WTC11 (cell line): ENCODE measurements at places on chromosomes 4 and X. TPM values are rescaled to one million over a fixed set of nuclear protein-coding genes. Genes with fewer than 3 reads are reported as not detected.
A peak's percentile ranks its signal among the peaks of the same experiment; 100 is the strongest.

The PRRG1 gene
- 6.7 to 8.1 TPM (median 7.1 TPM) in 3 replicates for total RNA-seq

The PPP1R3F gene
- 7.0 to 14.1 TPM (median 11.3 TPM) in 3 replicates for total RNA-seq

The HPGD gene
- 0.55 to 3.6 TPM (median 0.94 TPM) in 3 replicates for total RNA-seq

The TRAM1L1 gene
- 2.0 to 2.5 TPM (median 2.3 TPM) in 3 replicates for total RNA-seq

The MAGEB10 gene
- total RNA-seq: not detected in 3 replicates

The CNKSR2 gene
- 5.2 to 11.3 TPM (median 7.7 TPM) in 3 replicates for total RNA-seq

DNA sequence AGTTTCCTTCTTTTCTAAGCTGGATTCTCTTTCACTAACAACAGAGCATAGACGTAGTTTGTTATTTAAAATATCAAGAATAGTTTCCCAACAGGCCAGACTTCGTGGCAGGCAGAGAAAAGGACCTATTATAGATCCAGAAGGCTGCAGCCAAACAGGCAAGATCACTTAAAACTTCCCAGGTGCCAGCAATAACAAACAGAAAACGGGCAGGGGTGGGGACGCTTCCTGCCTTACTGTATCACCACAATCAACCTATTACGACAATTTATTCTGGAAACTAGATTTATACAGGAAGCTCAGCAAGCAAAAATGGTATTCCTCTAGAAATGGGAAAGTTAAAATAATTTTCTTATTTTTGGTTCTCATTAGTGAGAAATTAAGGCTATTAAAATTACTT is 22.1 kb downstream of the RWDD4 start:
- H3K27ac ChIP-seq: peak overlapping the region; percentile 80
- H3K4me1 ChIP-seq: peaks cover 37% of the 10 kb centered on the region
- peak overlapping the region; percentile 10; the same call in 1 of the 2 replicates for H3K4me3 ChIP-seq
- H3K36me3 ChIP-seq: no peaks in the 10 kb centered on the region

GRCh38 chr4:184598753-184599491 is 50.3 kb downstream of the CASP3 start:
- H3K4me3 ChIP-seq: no peak overlapping the region
- peaks cover 17% of the 10 kb centered on the region for H3K36me3 ChIP-seq
- peaks cover 6% of the 10 kb centered on the region; the same call in 1 of the 2 replicates for H3K27me3 ChIP-seq
- no peaks in the 10 kb centered on the region for H3K4me1 ChIP-seq
- H3K27ac ChIP-seq: no peak overlapping the region

GRCh38 chrX:117538178-117539089 is 578.2 kb downstream of the KLHL13 start:
- H3K27me3 ChIP-seq: no peaks in the 10 kb centered on the region; the same call in 1 of the 2 replicates
- DNase-seq: no peak
- H3K36me3 ChIP-seq: no peaks in the 10 kb centered on the region
- no peak overlapping the region for H3K4me3 ChIP-seq
- H3K4me1 ChIP-seq: no peaks in the 10 kb centered on the region
- H3K27ac ChIP-seq: no peak overlapping the region

DNA sequence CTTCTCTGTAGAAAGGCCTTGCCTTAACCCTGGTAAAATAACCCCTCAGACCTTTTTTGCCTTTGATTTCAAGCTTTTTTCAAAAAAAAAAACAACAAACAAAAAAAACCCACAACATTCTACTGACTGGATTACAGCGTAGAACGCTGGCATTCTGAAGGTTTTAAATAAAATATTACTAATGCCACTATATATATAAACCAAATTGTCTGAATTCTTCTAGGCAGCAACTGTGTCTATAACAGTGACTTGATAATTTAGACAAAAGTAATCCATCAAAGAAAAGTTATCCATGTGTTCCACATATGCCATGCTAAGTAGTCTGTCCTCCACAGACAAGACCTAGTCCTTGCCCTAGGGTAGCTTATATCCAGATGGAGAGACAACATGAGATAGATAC is 33.6 kb upstream of the CXCL8 start:
- no peak overlapping the region for H3K27ac ChIP-seq
- H3K36me3 ChIP-seq: no peaks in the 10 kb centered on the region; the same call in 1 of the 2 replicates
- H3K27me3 ChIP-seq: no peaks in the 10 kb centered on the region
- DNase-seq: no peak
- no peak overlapping the region for H3K4me3 ChIP-seq
- peaks cover 44% of the 10 kb centered on the region for H3K4me1 ChIP-seq

DNA sequence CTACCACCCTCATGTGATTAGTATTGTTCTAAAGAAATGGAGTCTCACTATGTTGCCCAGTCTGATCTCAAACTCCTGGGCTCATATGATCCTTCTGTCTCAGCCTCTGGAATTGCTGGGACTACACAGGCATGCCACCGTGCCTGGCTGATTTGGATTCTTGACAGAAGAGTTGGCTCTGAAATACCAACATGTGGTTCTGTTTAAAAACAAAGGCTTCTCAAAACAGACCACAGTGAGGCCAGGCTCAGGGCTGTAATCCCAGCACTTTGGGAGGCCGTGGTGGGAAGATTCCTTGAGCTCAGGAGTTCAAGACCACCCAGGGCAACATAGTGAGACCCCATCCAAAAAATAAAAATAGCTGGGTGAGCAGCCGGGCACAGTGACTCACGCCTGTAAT is 126.7 kb downstream of the DHRSX start:
- no peaks in the 10 kb centered on the region for H3K27me3 ChIP-seq
- H3K27ac ChIP-seq: no peak overlapping the region
- H3K4me1 ChIP-seq: peaks cover 22% of the 10 kb centered on the region
- H3K4me3 ChIP-seq: no peak overlapping the region
- H3K36me3 ChIP-seq: peaks cover 30% of the 10 kb centered on the region

GRCh38 chr4:125515016-125515415 is 200.3 kb downstream of the FAT4 start:
- H3K4me1 ChIP-seq: peaks cover 30% of the 10 kb centered on the region
- no peak for DNase-seq
- no peak overlapping the region for H3K4me3 ChIP-seq

GRCh38 chrX:22526339-22526738 is 253.6 kb downstream of the CBLL2 start:
- no peak overlapping the region for H3K27ac ChIP-seq
- H3K36me3 ChIP-seq: no peaks in the 10 kb centered on the region
- no peak for DNase-seq
- no peak overlapping the region for H3K4me3 ChIP-seq
- H3K4me1 ChIP-seq: no peaks in the 10 kb centered on the region

DNA sequence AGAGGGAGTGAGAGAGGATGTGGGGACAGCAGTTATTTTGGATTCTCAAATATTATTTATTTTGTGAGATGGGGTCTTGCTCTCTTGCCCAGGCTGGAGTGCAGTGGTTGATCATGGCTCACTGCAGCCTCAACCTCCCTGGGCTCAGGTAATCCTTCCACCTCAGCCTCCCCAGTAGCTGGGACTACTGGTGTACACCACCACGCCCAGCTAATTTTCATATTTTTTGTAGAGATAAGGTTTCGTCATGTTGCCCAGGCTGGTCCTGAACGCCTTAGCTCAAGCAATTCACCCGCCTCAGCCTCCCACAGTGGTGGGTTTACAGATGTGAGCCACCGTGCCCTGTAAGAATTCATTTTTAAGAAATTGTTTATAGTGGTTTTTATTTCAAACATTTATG is 61.2 kb downstream of the FHDC1 start:
- no peak overlapping the region for H3K27ac ChIP-seq
- H3K4me1 ChIP-seq: peaks cover 43% of the 10 kb centered on the region
- H3K27me3 ChIP-seq: no peaks in the 10 kb centered on the region; the same call in 1 of the 2 replicates

DNA sequence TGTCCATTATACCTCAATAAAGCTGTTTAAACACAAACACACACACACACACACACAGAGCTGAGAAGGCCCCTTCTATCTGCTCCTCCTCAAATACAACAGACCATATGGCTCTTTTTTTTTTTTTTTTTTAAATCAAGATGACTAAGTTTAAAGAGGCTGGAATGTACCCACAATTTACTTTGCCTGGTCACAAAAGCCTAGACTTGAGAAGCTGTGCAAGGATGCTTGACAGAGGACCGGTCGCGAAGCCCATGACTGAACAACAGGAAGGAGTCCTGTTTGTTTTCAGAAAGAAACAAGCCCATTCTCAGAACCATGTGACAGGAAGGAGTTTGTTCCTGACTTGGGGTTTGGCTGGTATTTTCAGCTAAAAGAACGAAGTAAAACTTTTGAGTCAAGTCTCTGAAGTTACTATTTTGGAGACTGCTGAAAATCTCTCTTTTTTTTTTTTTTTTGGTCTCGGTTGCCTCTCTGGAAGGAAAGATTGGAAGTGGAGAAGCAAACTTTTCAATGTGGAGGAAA is 650.9 kb upstream of the TENM3 start:
- H3K4me3 ChIP-seq: no peak overlapping the region
- 0 out of 2 replicates have a peak, but pooled peaks cover 3% of the 10 kb centered on the region for H3K4me1 ChIP-seq
- no peaks in the 10 kb centered on the region for H3K36me3 ChIP-seq
- no peak for DNase-seq
- H3K27ac ChIP-seq: no peak overlapping the region

GRCh38 chrX:43866423-43866822 is 15.8 kb downstream of the MAOB start:
- no peak overlapping the region for H3K27ac ChIP-seq
- no peaks in the 10 kb centered on the region for H3K36me3 ChIP-seq
- H3K27me3 ChIP-seq: no peaks in the 10 kb centered on the region
- DNase-seq: no peak

- no peaks in the 10 kb centered on the region; the same call in 1 of the 2 replicates for H3K4me1 ChIP-seq
- H3K36me3 ChIP-seq: no peaks in the 10 kb centered on the region
- H3K27ac ChIP-seq: no peak overlapping the region
- H3K4me3 ChIP-seq: no peak overlapping the region
- no peaks in the 10 kb centered on the region for H3K27me3 ChIP-seq
These were observed 57.8 kb downstream of the SPATA4 start for GRCh38 chr4:176137631-176138030.

- DNase-seq: no peak
- H3K27me3 ChIP-seq: no peaks in the 10 kb centered on the region
- no peaks in the 10 kb centered on the region for H3K36me3 ChIP-seq
These were observed 31.3 kb downstream of the TRIML2 start for GRCh38 chr4:188078116-188078515.

DNA sequence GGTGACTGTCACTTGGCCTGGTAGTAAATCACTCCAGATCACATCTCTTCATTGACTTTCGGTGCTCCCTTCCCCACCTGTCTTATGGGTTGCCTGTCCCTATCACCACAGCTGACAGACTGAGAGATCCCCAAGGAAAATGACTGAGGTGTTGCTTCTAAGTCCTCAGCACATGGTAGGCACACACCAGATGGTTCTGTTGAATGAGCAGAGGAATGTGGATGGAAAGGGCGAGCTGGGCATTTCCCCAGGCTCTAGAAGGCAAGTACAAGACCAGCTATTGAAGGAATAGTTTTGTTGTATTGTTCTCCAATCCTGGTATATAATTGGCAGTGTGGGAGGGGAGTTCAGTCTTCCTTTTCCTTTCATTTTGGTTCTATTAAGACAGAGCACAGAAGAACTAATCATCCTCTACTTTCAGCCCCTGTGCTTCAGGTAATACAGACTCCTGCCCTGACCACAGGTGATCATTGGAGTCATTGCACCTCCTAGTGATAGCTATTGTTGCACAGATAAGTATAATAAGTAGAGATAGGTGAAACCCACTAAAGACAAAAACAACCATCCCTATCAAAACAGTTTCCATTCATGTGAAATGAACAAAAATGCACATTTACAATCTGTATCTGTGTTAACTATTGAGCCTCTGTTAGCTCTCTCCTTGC is 158.6 kb downstream of the TRAM1L1 start:
- no peaks in the 10 kb centered on the region for H3K36me3 ChIP-seq
- DNase-seq: no peak
- H3K4me1 ChIP-seq: peaks cover 15% of the 10 kb centered on the region

GRCh38 chr4:26141911-26142638 is 178.7 kb upstream of the RBPJ start:
- DNase-seq: no peak
- H3K4me1 ChIP-seq: peaks cover 17% of the 10 kb centered on the region
- no peaks in the 10 kb centered on the region for H3K36me3 ChIP-seq
- no peak overlapping the region for H3K27ac ChIP-seq
- H3K27me3 ChIP-seq: peaks cover 4% of the 10 kb centered on the region

DNA sequence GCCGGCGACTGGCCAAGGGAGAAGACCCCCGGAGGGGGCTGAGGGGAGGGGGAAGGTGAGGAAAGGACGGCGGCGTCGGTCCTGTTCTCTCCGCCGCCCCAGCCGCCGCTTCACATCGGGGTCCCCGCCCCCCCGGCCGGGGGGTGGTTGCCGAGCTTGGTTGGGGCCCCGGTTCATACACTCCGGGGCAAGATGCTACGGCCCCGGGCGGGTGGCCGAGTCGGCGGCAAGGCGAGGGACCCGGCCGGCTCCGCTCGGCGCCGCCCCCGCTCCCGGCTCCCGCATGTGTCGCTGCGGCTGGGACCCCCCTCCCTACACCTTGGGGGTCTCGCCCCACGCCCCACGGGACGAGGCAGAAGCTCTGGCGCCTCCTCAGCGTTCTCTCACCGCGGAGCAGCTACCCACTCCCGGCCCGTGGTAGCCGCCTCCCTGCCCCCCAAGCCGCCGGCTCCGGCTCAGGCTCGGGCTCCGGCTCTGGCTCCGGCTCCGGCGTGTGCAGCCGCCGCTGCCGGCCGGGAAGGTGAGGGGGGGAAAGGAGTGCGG is 461 bp downstream of the FBXW7 start:
- H3K36me3 ChIP-seq: peaks cover 18% of the 10 kb centered on the region
- no peak overlapping the region for H3K27ac ChIP-seq
- DNase-seq: peak; percentile 25
- H3K4me1 ChIP-seq: peaks cover 32% of the 10 kb centered on the region
- H3K4me3 ChIP-seq: peak overlapping the region; percentile 98
- no peaks in the 10 kb centered on the region; the same call in 1 of the 2 replicates for H3K27me3 ChIP-seq

- H3K4me1 ChIP-seq: peaks cover 19% of the 10 kb centered on the region
- no peak overlapping the region for H3K27ac ChIP-seq
- H3K36me3 ChIP-seq: no peaks in the 10 kb centered on the region; the same call in 1 of the 2 replicates
- DNase-seq: no peak
- no peaks in the 10 kb centered on the region for H3K27me3 ChIP-seq
These were observed 414.6 kb upstream of the HS3ST1 start for GRCh38 chr4:11843340-11843739.

- H3K36me3 ChIP-seq: no peaks in the 10 kb centered on the region
- H3K27me3 ChIP-seq: no peaks in the 10 kb centered on the region
- peak; percentile 54 for DNase-seq
- no peak overlapping the region for H3K27ac ChIP-seq
- no peak overlapping the region for H3K4me3 ChIP-seq
These were observed 23.4 kb upstream of the PPP3CA start for GRCh38 chr4:101370663-101371210.

- no peaks in the 10 kb centered on the region for H3K36me3 ChIP-seq
- no peak overlapping the region for H3K27ac ChIP-seq
- DNase-seq: no peak
- no peak overlapping the region for H3K4me3 ChIP-seq
These were observed 10.1 kb upstream of the VMA21 start for GRCh38 chrX:151386838-151387459.

GRCh38 chr4:87093443-87094123 is 126.8 kb downstream of the KLHL8 start:
- H3K4me3 ChIP-seq: no peak overlapping the region
- H3K36me3 ChIP-seq: peaks cover 14% of the 10 kb centered on the region
- no peak overlapping the region for H3K27ac ChIP-seq
- peaks cover 30% of the 10 kb centered on the region for H3K4me1 ChIP-seq
- no peaks in the 10 kb centered on the region for H3K27me3 ChIP-seq
- DNase-seq: peak; percentile 34

- peaks cover 19% of the 10 kb centered on the region for H3K4me1 ChIP-seq
- no peaks in the 10 kb centered on the region for H3K36me3 ChIP-seq
- H3K27me3 ChIP-seq: no peaks in the 10 kb centered on the region
- no peak overlapping the region for H3K4me3 ChIP-seq
These were observed 27.2 kb downstream of the ANTXR2 start for GRCh38 chr4:80045786-80046185.
